Left hindlimb (tissue), 1 donor: ENCODE measurements at places on chromosomes 7 and 10.

GRCh38 chr7:27198871-27199801 lies 755 bp downstream of the HOXA13 start:
- no peak for DNase-seq

- DNase-seq = no peak
Observed at GRCh38 chr10:118920206-118920605, 109.3 kb upstream of the NANOS1 start.

DNA sequence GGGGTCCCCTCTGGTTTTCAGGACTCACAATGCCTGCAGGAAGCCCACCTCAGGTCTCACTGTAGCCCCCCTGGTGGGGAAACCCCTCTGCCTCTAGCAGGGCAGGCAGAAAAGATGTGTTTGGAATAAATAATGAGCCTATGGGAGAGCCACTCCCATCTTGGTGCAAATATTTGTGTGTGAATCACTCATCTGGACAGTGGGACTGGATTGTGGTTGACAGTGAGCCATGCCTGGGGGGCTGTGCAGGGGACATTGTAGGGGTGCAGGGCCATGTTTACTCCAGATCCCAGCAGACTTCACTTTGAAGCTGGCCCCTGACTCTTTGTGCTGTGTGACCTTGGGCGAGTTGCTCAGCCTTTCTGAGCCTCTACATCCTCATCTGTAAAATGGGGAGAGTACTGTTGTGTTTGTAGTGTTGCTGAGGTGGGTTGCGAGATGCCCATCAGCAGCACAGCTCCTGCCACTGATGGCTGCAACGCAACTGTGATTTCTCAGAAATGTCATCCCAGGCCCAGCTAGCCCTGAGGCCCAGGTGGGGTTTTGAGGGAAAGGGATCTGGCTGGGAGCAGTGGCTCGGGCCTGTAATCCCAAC lies 20.7 kb downstream of the GTF2IRD1 start:
- DNase-seq = no peak

DNA sequence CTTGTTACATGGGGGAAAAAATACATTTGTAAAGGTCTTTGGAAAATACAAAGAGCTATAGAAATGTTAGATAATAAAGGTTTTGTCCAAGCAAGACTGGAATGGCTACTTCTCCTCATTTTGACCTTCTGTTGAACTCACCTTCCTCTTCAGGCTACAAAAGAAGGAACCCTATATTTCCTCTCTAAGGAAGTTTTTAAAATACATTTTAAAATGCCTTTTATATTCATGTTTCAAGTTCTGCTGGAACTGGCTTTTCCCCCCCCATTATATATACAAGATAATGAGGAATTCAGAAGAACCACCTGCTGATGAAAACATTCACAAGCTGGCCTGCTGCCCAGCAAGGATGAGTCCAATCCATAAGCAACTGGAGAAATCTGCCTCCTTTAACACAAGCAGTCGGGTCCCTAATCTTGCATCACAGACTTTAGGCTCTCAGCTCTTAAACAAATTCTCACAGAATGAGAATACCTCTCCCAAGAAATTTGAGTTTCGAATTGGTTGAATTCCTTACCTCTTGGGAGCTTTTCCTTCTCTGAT lies 44.6 kb downstream of the MTERF1 start:
- no peak for DNase-seq

- DNase-seq = no peak
Observed at GRCh38 chr7:84844771-84845170, 342.1 kb downstream of the SEMA3D start.

DNA sequence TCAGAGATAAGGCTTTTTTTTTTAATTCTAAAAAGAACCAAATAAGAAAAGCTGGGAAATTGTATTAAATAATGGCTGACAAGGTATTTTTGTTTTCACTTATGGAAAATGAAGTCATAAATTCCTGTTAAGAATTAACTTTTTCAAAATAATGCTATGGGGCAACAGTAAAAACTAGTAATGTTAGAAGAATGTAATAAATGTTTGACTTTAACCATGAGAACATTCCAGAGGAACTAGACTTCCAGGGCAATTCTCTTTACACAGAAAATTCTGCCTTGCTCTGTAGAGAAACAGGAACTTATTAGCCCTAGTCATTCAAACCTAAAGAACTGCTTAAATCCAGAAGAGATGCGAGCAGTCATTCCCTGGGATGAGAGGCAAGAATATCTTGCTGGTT lies 571.1 kb downstream of the IPMK start:
- DNase-seq = no peak

DNA sequence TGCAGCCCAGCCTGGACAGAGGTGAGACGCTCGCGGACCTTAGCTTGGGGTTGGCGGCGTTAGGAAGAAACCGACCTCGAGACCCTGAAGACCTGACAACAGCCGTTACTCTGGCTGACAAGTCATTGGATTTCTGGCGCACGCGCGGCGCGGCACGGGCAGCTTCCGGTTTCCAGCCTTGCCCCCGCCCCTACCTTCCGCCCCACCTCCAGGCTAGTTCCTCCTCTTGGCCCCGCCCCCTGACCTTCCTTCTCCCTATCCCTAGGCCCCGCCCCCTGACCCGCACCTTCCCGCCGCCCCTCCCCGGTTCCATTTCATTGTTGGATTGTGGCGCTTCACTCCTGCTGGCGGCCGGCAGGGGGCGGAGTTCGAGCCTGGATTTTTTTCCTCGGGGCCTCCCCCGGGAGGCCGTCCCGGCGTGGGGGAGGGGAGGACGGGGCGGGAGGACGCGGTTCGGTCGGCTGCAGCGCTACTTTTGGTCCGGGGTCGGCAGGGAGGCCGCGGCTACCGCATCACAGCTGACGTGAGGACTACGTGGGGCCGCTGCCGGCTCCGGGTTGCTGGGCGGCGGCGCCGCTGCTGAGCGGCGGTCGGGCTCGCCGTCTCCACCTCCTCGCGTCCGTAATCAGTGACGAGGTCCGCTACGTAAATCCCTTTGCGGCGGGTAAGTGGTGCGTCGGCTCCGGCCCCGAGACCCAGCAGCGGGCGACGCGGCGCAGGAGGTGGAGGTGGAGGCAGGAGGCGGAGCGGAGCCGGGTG lies at the start of gene CREM:
CREM (plus strand) TSS at position 317 of the 759 bp plus-strand sequence. CDS start 10,990 bp downstream, outside the sequence.
- peak; percentile 98 for DNase-seq

- no peak for DNase-seq
Observed at GRCh38 chr7:134315679-134316538, 821 bp downstream of the SLC35B4 start.

- DNase-seq = no peak
Observed at GRCh38 chr7:150311711-150312110, 11.4 kb upstream of the LRRC61 start.

DNA sequence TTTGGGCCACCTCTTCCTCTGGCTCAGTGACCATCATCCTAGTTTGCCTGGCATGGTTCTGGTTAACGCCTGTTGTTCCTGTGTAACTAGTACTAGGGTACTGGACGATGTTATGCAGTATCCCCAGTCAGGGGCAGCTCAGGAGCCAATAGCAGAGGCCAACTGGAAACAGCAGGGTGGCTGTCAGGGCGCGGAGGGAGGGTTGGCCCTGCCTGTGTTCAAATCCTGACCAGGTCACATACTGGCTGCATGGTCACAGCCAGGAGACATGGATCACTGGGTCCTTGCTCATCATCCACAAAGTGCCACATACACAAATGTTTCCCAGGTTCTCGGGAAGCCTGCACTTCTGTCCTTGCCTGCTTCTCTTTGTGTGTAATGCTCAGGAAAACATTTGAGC lies 12.3 kb upstream of the RBP3 start:
- no peak for DNase-seq

DNA sequence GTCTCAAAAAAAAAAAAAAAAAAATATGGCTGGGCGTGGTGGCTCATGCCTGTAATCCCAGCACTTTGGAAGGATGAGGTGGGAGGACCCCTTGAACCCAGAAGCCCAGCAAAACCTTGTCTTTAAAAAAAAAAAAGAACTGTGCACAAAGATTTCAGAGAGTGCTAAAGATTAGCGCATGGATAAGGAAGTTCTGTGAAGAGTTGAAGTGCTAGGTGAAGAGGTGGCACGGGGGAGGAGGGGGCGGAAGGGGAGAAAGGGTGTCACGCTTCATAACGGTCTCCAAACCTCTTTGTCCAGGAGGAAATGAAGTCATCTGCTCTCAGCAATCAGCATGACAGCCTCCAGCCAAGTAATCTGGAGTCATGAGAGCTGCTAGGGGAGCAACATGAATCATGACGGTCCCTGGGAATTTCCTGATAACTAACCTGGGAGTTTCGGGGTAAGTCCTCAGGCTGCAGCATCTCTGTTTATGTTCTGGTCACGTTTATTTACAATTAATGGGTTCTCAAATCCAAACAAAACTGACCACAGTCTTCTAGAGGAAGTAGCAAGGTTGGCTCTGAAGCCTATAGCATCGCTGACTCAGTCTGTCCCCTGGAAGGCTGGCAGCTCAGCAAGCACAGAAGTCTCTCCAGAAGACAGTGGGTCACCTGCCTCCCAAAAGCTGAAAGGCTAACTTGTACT lies 1.9 kb upstream of the PLAU start:
- no peak for DNase-seq

DNA sequence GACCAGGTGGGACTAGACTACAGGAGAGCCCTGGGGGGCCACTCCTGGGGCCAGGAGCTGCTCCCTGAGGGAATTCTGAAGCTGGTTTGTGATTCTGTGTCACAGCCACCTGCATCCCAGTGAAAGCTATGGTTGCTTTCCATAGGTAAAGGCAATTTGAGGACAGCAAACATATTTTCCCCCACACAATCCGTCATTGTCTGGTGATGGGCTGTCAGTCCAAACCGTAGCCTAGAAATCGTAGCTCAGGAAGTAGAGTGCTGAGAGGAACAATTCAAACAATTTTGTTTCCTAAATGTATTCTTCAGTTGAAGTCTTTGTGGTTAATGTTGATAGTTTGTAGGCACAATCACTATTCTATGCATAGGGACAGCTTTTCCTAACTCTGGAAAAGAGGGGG lies 106.0 kb upstream of the INSYN2A start:
- no peak for DNase-seq

- no peak for DNase-seq
Observed at GRCh38 chr7:146201945-146202344, 85.3 kb downstream of the CNTNAP2 start.

DNA sequence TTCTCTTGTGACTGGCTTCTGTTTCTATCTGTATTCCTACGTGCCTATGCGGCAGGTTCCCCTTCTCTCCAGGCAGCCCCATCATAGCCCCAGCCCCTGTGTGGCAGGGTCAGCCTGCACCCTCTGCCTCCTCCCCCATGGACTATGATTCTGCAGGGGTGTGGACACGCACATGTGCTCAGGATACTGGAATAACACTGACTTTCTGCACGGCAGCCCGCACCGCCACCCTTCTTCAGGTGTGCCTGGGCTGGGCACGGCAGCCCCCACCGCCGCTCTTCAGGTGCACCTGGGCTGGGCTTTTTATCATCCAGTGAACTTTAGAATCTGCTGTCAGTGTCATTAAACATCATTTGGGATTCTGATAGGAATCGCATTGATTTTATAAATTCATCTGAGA lies 202.6 kb upstream of the PPP2R2D start:
- no peak for DNase-seq

DNA sequence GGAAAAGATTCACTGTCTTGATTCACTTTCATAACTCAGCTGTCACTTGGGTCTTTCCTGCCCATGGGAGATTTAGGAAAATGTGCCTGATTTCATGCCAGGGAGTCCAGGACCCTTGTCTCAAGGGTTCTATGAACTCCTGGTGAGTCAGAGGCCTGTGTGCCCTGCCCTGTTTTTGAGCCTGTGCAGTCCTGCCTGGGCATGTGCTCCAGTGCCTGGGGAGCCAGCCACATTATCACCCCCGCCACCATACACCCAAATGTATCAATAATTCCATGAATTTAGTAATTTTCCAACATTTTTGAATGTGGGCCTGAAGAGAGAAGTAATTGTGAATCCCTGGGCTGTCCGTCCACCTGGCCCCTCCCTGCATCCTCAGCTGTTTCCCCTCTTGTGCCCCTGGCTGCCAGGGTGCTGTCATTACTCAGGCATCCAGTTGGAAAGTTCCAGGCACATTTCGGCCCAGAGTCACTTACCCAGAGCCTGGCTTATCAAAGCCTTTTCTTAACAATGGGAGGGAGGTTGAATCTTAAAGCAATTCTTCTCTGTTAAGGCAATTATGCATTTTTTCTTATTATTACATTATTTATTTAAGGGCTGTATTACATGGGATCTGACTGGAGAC lies 287.8 kb upstream of the CDC14C start:
- DNase-seq = no peak

DNA sequence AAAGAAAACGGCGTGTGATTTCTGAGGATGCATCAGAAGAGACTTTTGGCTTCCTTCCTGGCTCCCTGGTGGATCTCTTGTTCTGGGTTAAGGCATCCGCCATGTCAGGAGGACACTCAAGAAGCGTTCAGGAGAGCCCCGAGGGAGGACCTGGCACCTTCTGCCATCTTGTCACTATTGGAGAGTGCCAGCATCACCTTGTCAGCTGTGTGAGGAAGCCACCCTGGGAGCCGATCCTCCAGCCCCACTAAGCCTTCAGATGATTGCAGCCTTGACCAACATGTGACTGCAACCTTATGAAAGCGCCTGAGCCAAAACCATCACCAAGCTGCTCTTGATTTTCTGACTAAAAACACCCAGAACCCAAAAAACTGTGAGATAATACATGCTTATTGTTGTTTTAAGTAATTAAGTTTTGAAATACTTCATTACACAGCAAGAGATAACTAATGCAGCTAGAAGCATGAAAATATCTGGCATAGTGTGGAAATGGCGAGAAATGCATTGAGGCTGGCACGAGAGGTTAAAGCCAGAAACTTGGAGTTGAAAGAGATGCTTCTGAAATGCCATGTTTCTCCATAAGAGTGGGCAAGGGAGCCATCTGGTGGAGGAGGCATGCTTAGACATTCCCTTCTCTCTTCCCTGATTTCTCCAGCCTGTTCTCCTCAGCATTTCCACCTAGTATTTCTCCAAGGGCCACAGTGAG lies 5.4 kb upstream of the ZFYVE27 start:
- DNase-seq = peak; percentile 71

DNA sequence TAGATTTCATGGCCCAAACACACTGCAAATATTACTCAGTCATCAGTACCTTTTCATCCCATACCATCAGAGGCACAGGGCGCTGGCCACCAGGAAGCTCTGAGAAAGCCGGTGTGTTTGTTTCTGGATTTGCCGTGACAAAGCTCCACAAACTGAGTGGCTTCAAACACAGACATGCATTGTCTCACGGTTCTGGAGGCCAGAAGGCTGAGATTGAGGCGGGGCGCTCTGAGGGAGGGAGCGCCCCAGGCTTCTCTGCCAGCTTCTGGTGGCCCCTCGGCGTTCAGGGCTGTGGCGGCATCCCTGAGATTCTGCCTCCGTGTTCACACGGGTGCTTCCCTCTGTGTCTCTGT lies 3.7 kb upstream of the TTYH3 start:
- no peak for DNase-seq

DNA sequence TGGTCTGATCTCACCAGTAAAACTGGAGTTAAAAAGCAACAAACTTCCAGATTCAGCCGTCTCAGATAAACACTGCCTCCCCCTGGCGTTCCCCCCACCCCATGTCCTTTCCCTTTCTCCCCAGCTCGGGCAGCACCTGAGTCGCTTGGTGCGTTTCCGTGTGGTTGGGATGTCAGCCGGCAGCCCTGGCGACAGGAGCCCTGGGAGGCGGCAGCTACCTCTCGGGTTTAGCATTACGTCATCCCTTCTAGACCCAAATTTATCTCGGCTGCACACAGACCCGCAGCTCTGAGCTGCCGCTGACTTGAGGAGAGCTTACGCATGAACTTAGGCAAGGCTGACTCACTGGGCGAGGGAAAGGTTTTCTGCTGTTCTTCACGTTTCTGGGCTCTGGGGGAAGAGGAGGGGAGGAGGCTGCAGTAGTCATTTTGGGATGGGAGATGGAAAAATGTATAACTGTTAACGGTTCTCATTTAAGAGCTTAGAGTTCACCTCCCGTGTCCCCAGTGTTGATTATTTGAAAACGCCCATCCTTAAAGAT lies 14.4 kb downstream of the MXI1 start:
- DNase-seq = peak; percentile 82

- no peak for DNase-seq
Observed at GRCh38 chr10:62443866-62444265, 69.7 kb downstream of the ZNF365 start.
